ENCODE measurements at places on chromosomes 12 and 14.

- no peak for DNase-seq
These were observed 74.8 kb downstream of the TTC9 start for GRCh38 chr14:70716483-70716882.

GRCh38 chr14:95522116-95522515 lies 5.7 kb upstream of the SYNE3 start:
- no peak for DNase-seq

DNA sequence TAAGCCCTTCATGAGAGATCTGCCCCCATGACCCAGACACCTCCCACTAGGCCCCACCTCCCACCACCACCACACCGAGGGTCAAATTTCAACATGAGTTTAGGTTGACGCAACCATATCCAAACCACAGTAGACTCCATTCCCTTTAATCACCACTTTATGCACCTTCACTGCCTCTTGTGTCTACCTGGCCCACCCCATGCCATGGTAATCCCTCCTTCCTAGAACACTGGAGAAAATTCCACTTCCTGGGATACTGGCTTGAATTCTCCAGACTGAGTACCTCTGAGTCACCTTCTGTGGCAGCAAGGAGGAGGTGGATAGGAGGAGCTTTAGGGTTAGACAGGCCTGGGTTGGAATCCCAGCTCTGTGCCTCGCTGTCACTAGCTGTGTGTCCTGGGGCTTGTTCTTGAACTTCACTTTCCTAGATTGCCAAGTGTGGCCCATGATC lies 26.1 kb upstream of the CIPC start:
- DNase-seq, result no peak

- DNase-seq, result no peak
These were observed 39.1 kb downstream of the ADCK1 start for GRCh38 chr14:77838831-77839511.

DNA sequence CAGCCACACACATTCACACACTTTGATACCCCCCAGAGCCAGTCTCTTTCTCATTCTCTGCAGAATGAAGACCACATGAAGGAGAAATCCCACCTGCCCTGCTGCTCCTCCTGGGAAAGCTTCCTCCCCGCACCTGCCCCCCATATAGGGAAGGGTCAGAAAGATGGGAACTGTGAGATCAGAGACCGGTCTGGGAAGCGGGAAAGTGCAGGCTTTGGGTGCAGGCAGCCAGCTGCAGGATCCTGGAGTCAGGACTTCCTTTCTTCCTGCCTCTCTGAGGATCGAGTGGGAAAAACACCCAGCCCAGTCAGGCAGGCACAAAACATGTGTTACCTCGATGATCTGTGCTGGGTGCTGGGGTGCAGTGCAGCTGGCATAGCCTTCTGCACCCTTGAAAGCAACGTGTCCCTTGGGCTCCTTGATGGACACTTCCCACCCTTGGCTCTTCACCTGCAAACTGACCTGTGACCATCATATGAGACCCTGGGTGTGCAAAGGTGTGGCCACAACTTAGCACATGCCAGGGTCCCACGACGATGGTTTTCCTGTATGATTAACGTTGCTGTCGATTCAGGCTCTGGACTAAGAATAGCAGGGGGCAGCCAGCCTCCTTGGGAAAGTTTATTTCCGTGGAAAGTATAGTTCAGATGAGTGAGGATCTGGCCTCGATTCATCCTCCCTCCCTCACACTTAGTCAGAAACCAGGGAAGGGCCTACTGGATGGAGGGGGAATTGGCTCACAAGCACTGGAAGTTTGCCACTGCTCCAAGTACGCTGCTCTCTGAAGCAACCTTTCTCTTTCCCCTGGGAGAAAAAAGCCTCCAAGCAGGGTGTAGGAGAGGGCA lies 105.4 kb upstream of the MED13L start:
- no peak for DNase-seq

- DNase-seq, result no peak
These were observed 106.2 kb downstream of the CRACR2A start for GRCh38 chr12:3646561-3647241.

DNA sequence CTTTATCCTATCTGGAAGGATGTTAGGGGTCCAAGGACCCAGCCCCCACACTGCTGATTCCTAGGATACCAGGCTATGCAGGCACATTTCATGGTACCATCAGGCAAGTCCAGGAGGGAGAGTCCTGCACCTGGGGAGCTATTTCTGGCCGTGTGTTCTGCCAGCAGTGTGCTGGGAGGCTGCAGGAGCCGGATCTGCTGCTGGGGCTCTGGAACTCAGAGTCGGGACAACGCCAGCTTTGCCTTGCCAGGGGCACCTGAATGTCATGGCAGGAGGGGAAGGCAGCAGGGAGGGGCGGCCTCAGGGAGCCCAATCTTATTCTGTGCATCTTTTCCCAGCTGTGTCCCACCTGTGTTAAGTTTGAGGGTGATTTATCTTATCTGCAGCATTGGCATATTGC lies 17.8 kb downstream of the SRRM4 start:
- DNase-seq, result no peak

GRCh38 chr12:55636116-55636655 lies 506 bp upstream of the OR10P1 start:
- no peak for DNase-seq

GRCh38 chr14:54567224-54567638 lies 303 bp downstream of the SAMD4A start:
- DNase-seq, result no peak

GRCh38 chr14:55301437-55302121 lies 30.4 kb downstream of the FBXO34 start:
- DNase-seq, result no peak

DNA sequence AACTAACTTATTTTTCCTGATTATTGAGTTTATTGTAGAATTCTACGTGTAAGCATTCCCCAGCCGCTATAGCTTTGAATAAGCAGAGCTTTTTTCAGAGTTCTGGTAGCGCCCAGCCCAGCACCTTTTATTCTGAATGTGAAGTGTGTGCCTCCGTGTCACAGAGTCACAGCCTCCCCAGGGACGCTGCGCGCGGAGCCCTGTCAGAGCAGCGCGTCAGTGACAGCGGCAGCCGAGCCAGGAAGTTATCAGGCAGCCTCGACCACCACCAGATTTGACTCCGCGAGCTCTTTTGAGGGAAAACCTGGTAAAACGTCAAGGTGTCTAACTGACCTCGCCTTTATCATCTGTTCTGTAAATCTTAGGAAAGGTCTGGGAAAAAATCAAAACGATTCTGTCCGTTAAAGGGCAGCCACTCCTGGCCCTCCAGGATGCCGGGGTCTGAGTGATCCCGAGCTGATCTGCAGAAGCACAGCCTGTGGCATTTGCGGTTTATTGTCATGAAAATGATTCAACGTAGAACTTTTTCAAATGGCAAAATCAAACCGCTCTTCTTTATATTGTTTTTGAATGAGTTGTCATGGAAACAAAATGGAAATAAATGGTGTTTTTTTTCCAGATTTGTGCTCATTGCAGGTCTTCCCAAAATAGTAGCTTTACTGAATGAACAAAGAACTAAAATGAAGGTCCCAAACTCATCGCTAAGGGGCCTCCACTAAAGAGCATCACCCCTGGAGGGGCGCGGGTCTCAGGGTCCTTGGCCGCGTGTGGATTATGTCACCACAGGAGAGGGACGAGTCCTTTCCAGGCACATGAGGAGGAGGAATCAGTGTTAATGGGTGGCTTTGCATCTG lies 43.1 kb upstream of the MMP17 start:
- DNase-seq, result no peak
